COLO829 (cell line): ENCODE measurements at places on chromosomes 1 and 21.

GRCh38 chr1:26986658-26987057, 6.8 kb upstream of the TRNP1 start:
- DNase-seq = no peak

GRCh38 chr1:30286241-30286987, 437.0 kb downstream of the MATN1 start:
- no peak for DNase-seq

DNA sequence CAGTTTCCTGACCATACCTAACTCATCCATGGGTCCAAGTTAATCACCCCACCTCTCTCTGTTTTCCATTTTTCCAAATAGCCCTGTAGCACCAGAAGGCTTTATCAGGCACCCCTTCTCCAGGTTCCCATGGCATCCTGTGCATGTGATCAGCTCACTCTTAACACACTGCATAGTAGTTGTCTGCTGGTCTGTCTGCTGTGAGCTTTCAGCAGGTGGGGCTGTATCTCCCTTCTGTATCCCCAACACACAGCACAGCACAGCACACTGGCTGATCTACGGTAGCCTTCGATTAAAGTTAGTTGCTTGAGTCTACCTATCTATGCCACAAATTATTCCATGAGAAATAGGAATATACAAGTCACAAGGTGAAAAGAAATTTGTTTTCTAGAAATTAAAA, 54.3 kb upstream of the C1orf198 start:
- DNase-seq = no peak

- DNase-seq = peak; percentile 72
Observed at GRCh38 chr1:9302745-9303524, 10.2 kb downstream of the SPSB1 start.

- no peak for DNase-seq
Observed at GRCh38 chr1:24317956-24318614, 1.1 kb upstream of the GRHL3 start.

GRCh38 chr1:8211251-8211882, 106.5 kb upstream of the SLC45A1 start:
- no peak for DNase-seq

GRCh38 chr1:100354971-100355394, 2.7 kb downstream of the CDC14A start:
- peak; percentile 31 for DNase-seq

GRCh38 chr1:87034351-87034750, 119.9 kb downstream of the HS2ST1 start:
- no peak for DNase-seq

DNA sequence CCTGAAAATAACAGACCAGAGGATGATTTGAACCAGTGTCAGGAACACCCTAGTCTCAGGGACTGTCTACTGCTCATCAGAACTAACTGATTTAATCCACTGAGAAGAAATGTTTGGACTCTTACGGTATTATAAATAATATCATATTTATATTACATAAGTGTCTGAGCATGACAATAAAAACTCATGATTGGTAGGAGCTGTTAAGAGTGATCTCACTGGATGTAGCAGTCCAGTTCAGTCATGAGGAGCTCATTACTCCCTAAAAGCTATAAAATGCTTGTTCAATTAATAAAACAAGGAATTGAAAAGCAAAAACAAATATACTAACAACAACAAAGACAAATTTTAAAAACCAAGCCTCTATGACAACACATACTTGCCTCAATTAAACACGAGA, 68.8 kb upstream of the BCL9 start:
- DNase-seq = no peak

- no peak for DNase-seq
Observed at GRCh38 chr1:38578271-38578951, 281.2 kb downstream of the RRAGC start.

DNA sequence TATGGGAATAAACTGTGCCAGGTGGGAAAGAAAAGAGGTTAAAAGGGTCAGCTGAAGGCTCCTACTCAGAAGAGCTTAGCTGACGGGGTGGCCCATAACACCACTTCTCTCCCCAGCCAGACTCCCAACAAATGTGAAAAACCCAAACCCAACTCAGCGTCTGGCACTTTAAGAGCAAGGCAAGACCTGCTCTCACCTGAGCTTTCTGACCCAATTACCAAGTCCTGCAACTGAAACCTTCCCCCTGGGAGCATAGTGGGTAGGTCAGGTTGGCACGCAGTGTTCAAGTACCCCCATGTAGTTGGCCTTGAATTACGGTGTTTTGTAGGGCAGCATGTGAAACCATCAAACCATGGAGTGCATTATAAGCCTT, 3.2 kb downstream of the IRF6 start:
- no peak for DNase-seq

- DNase-seq = peak; percentile 82
Observed at GRCh38 chr1:185487936-185488335, 170.9 kb upstream of the IVNS1ABP start.

DNA sequence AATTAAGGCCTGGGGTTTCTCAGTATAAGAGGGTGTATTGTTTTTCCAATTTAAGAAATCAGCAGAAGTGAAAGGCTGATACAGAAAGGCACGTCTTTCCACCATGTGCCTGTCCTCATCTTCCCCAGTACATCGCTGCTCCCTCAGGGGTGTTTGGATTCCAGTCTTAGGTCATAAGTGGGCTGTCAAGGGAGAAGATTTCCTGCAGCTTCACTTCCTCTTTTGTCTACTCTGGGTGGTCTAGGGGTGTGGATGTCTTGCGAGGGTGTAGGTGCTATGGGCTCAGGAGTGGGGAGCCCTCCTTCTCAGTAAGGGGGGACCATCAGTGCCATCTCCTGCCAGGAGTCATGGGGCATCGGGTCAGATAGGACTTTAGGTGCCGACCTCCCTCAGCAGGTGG, 999.8 kb upstream of the NCAM2 start:
- no peak for DNase-seq

DNA sequence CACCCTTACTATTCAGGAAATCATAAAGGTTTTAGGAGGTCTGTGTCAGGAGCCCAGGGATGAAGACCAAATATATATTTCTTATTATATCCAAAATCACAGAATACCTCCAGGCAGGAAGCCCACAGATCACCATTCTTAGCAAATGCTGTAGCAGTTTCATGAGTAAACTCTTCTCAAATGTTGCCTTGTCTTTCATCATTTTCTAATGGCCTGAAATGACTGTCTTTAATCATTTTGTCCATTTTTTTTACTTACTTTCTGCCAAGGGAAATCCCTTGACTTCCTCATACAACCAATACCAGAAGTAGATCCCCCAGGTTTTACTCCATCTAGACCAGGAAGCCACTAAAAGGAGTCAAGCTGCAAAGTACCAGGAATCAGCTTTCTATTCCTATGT, 32.4 kb downstream of the PSMG1 start:
- DNase-seq = no peak

DNA sequence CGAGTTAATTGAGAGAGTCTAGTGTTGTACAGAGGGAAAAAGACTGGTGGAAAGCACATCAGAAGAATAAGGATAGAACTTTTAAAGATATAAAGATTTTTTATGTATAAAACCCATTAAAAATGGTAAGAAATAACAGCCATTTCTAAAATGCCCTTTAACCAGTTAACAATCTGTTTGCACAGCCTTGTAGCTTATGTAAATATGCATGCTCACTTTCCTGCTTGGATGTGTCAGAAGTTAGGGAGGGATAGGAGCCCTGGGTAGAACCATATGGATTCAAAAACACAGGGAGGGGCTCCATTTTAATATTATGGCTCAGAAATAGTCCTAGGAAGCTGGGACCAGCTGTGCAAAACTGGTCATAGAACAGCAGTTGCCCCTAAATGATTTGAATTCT, 4.5 kb upstream of the EDEM3 start:
- no peak for DNase-seq

- DNase-seq = no peak
Observed at GRCh38 chr1:26542771-26543451, 13.3 kb downstream of the RPS6KA1 start.

GRCh38 chr1:236039740-236040685, 24.9 kb downstream of the NID1 start:
- peak; percentile 55 for DNase-seq

DNA sequence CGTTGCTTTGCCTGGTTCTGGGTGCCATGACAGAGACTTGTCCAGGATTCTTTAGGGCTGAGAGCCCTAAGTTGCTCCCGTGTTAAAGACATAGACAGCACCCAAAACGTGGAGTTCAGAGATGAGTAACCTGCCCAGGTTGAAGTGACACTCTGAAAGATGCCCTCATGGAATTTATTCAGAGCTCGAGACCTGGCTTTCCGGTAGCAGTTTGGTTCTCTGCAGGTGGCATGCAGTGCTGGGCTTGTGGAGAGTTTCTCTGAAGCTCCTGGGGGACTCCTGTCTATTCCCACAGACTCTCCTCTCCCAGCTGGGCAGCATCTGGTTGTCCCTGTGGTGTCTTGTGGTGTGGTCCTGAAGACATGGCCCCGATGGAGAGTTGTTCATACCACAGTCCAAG, 241.0 kb downstream of the RHOU start:
- DNase-seq = no peak

DNA sequence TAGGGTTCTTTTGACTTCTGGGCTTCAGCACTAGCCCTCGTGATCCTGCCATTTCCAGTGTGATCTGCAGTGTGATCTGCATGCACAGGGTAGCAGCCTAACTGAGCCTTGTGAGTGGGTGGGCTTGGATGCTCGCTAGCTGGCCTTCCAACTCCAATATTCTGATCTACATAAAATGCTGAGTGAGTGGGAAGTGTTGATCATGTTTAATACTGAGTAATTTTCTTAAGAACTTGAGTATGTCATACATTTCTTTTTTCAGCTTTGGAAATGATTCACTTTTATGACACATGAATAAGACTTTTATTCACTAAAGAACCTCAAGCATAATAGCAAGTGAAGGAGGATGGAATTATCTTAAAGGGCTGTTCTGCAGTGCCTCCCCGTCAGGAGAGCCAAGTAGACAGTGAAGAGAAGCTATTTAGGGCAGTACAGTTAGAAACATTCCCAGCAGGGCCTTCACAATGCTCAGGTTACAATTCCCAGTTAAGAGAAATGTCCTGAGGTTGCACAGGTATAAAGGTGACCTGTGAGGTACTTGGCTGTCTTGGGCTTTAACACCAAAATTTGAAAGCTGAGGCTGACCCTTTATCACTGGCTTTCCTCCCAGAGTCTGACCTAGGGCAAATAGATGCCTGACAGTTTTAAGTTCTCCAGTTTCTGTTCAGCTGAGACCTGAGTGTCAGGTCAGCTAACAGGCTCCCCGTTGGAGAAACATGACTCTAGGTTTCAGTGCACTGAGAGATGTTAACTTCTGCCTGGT, 29.1 kb upstream of the LRRC8C start:
- peak; percentile 52 for DNase-seq

DNA sequence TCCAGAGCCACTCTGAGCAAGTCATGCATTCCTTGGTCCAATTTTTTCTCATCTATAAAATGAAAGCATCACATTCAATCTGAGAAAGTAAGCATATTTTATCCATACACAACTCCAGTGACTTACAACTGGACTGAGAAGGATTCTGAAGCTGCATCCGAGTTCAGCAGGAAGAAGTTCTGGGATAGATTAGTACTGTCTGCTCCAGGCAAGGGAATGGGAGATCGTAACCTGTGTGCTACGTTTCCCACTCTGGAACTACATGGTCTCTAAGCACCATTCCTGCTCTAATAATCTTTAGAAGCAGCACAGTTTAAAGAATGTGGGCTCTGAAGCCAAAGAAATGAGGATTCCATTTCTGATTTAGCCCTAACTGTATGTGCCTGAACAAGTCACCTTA, 79.4 kb downstream of the LACTBL1 start:
- DNase-seq = no peak

DNA sequence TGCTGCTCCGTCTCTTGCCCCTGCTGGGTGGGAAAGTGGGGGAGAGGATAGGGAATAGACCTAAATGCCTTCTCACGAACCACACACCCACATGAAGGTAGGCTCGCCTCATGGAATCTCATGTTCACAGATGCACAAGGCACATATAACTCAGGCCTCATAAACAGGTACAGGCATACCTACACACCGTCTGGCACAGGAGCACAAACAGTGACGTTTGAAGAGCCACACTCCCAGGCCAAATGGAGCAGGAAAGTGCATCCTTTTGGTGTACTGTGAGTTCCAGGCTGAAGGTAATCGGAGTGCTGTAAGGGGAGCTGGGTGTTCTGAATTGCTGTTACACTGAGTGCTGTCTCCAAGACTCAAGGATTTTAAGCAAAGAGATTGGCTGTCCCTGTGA, 13.1 kb downstream of the UTP11 start:
- DNase-seq = no peak

- DNase-seq = no peak
Observed at GRCh38 chr1:30844631-30845030, 63.9 kb downstream of the SDC3 start.

GRCh38 chr1:196114193-196114592, 494.0 kb downstream of the KCNT2 start:
- no peak for DNase-seq

- DNase-seq = no peak
Observed at GRCh38 chr1:36092166-36092797, 3.6 kb downstream of the ADPRS start.

DNA sequence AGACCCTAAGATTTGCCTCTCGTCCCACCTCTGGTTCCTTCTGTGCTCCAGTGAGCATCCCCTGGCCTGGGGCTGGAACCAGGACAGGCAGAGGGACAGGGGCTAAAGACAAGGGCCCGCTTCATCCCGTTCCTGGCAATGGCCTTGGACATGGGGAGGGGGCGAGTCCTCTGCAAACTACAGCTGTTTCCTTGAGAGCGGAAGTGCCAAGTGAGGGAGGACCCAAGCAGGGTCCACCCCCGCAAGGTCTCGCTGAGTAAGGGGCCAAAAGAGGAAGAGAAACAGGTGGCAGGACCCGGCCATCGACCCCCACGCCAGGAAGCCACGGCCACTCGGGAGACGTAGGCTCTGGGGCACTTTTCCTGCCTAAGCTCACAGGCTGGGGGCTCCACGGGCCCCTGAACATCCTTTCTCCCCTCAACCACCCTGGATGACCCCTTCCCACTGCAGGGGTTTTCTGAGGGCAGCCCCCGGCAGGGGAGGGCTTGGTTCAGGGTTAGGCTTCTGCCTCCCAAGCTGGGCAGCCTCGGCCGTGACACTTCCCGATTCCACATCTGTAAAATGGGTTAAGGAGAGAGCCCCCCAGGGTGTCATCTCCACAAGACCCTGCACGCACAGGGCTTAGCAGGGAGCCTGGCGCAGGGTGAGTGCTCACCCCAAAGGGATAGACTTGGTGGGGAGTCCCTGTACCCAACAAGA, 17.9 kb upstream of the PLEKHG5 start:
- DNase-seq = no peak

- DNase-seq = no peak
Observed at GRCh38 chr1:9293533-9294404, 1.1 kb downstream of the SPSB1 start.

GRCh38 chr1:1063945-1064831, 9.9 kb downstream of the RNF223 start:
- peak; percentile 23 for DNase-seq

- DNase-seq = no peak
Observed at GRCh38 chr1:230100932-230101331, 33.9 kb downstream of the GALNT2 start.

DNA sequence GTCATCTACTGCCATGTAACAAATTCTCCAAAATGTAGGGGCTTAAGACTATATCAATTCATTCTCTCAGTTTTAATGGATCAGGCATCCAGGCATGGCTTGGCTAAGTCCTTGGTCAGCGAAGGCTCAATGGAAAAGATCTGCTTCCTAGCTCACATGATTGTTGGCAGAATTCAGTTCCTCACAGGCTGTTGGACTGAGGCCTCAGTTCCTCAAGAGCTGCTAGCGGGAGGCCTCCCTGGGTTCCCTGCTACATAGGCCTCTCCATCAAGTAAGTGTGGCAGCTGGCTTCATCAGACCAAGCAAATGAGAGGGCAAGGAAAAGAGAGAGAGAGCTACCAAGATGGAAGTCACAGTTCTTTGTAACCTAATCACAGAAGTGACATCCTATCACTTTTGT, 19.6 kb upstream of the EYA3 start:
- no peak for DNase-seq
